ENCODE measurements at places on chromosomes 4 and X. TPM values are rescaled to one million over a fixed set of nuclear protein-coding genes. Genes with fewer than 3 reads are reported as not detected.

CITED1 gene
- not detected for total RNA-seq

FAM13A gene
- 49.3 TPM for total RNA-seq

HHIP gene
- total RNA-seq: 16.0 TPM

P2RY4 gene
- 0.09 TPM for total RNA-seq

RENBP gene
- total RNA-seq: 5.6 TPM

CSAG3 gene
- not detected for total RNA-seq

IDS gene
- total RNA-seq: 63.3 TPM

H2BW2 gene
- total RNA-seq: not detected

SPOCK3 gene
- total RNA-seq: 1.9 TPM

TLR10 gene
- total RNA-seq: not detected

LINC00632 gene
- total RNA-seq: 10.9 TPM

CHRDL1 gene
- 1.2 TPM for total RNA-seq
